ENCODE measurements at places on chromosomes 2 and 18.
A peak's percentile ranks its signal among the peaks of the same experiment; 100 is the strongest.

DNA sequence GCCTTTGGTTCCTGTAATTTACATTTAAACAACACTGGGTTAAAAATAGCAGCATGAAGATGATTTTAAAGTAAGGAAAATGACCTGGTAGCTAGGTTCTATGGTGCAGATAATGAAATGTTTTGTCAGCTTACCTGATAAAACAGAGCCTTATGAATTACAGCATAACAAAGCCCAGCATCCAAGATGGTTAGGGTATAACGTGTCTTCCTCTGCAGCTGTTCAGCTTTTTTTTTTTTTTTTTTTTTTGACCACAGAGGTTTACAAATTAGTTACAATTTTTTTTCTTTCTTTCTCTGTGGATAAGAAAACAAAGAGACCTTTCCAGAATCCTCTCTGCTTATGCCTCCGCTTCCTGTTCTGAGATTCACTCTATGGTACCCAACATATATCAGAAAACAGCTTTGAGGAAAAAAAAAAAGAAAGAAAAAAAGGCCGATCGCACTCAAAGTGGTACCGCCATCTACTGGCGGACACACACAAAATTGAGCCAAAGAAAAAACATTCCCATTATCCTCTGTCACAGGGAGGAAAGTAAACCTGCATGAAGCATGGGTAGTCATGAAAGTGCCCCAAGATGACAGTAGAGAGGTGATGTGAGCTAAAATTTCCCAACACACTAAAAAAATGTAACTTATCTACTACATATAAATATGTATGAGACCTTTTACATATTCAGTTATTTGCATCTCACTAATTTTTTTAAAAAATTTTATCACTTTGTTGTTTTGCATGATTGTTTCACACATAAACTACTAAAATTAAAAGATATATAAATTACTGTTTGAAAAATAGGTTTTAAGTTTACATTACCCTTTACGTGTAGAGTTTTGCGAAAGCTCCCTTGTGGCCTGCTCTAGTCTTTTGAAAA lies at the start of gene SCN3A:
SCN3A (minus strand) TSS at position 362 of the 871 bp plus-strand sequence. CDS start 27,656 bp downstream, outside the sequence.
- DNase-seq, result no peak

- DNase-seq, result no peak
Measured at GRCh38 chr2:8312861-8313830, 368.7 kb upstream of the ID2 start.

GRCh38 chr2:169038338-169038757 lies 7.2 kb upstream of the ABCB11 start:
- DNase-seq, result no peak

DNA sequence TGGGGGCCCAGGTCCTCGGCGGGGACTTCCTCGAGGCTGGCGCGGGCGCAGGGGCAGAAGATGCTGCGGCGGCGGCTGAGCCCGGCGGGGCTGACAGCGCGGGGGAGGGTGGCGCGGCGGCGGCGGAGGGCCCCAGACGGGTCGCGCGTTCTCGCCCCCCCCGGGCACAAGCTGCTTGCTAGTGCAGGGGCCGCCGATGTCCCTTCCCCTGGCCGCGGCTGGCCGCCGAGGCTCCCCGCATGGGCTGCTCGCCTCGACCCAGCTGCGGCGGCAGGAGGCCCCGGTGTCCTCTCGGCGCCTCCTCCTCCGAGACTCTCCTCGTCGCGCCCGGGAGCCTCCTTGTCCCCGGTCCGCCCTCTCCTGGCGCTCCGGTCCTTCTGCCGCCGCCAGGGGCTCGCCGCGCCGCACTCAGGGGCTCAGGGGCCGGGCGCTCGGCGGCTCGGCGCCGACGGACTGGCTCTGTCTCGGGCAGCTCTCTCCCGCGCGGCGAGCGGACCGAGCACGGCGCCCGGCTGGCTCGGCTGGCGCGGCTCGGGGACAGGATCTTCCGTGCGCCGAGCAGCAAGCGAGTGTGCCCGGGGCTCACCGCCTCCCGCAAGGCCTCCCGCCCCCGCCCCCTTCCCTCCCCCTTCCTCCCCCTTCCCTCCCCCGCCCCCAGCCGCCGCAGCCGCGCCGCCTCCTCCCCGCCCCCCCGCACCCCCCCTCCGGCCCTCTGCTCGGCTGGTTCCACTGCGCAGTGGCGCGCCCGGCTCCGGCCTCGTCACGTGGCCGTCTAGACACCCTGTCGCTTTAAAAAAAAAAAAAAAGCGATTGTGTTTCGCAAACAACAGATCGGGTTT lies 902 bp upstream of the SMAD7 start:
- peak; percentile 80 for DNase-seq

DNA sequence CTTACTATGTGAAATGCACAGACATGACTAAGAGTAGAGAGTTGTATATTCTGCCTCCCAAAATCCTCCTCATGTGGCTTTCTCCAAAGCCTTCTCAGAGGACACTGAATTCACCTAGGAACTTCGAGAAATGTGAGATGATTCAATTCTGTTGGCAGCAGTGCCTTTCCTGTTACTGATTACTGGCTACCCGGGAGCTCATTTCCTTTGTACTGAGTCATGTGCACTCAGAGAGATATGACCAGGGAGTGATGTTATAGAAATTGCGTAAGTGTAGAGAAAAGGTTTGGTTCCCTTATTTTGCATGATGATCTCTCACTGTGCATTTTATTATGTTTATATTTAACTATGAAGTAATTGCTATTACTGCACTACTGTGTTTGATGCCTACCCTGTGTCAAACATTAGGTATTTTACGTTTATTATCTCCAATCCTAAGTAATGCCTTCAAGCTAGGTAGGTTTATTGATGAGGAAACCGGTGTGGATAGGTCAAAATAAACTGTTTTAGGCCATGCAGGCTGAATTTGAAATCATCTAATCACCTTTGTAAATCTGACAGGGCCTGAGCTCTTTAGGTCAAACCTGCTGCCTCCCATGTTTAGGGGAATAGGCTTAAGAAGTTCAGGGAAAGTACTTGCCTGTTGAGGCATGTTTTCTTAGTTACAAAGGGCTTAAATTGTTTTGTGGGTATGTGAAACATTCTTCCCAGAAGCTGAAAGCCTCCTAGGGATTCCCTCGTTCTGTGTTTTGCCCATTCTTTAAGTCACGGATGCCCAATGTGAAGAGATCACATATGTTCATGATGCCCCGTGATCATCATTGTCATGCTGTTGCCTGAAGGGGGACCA lies 86.8 kb downstream of the FMNL2 start:
- DNase-seq, result no peak

GRCh38 chr2:226772389-226773179 lies 27.0 kb downstream of the IRS1 start:
- no peak for DNase-seq

GRCh38 chr2:184589261-184589660 lies 9.1 kb upstream of the ZNF804A start:
- no peak for DNase-seq
